ENCODE measurements at places on chromosomes 1 and 21.

DNA sequence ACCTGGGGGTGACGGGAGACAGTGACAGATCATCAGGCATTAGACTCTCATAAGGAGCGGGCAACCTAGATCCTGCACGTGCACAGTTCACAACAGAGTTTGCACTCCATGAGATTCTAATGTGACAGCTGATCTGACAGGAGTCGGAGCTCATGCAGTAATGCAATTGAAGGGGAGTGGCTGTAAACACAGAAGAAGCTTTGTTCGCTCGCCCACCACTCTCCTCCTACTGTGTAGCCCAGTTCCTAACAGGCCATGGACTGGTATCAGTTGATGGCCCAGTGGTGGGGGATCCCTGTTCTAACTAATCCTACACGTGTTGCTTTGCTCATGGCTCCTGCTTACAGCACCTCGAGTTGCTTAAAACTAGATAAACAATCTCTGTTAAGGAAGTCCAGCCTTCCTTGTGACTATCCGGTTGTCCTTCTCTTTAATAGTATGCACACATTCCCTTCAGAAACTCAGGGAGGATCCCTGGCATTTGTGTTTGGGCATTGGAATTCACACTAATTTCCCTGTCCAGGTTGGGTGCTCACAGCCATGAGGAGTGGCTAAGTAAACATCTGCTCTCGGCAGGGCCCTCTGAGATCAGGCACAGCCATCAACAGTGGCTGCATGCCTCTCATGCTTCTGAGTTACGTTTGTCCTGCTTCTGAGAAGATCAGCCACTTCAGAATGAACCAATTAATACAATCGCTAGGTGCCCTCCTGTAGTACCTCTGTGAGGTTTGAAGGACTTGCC is 21.1 kb upstream of the F3 start:
- DNase-seq: no peak

GRCh38 chr1:20370698-20371097 is 80.0 kb downstream of the VWA5B1 start:
- DNase-seq: no peak

- peak; percentile 70 for DNase-seq
These were observed 42.0 kb downstream of the VPS26C start for GRCh38 chr21:37224861-37225839.

DNA sequence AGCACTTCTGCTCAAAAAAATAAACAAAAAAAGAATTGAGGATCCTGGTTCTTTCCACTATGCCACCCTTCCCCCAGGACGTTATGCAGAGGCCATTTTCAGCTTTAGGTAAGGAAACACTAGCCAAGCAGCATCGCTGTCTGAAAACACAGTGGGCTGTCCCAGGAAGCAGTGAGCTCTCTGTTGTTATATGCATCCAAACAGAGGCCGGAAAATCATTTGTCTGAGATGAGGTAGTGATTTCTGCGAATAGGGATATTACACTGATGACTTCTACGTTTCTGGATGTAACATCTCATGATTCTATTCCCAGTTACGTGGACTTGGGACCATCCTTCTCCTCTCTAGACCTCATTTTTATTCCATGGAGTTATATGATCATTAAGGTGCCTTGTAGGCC is 137.2 kb downstream of the OMA1 start:
- DNase-seq: no peak

GRCh38 chr1:11383553-11384169 is 95.3 kb upstream of the DISP3 start:
- DNase-seq: peak; percentile 79

- no peak for DNase-seq
These were observed 518.5 kb downstream of the PLPP3 start for GRCh38 chr1:56060906-56061305.
